ENCODE measurements at places on chromosomes 4 and X. TPM values are rescaled to one million over a fixed set of nuclear protein-coding genes. Genes with fewer than 3 reads are reported as not detected.

Gene KIAA1210
- 0.02 TPM for polyA plus RNA-seq

- DNase-seq = no peak
Observed at GRCh38 chr4:36211084-36211483, 33.2 kb downstream of the ARAP2 start.

GRCh38 chr4:87066403-87067123, 131.8 kb downstream of the AFF1 start:
- DNase-seq = no peak

DNA sequence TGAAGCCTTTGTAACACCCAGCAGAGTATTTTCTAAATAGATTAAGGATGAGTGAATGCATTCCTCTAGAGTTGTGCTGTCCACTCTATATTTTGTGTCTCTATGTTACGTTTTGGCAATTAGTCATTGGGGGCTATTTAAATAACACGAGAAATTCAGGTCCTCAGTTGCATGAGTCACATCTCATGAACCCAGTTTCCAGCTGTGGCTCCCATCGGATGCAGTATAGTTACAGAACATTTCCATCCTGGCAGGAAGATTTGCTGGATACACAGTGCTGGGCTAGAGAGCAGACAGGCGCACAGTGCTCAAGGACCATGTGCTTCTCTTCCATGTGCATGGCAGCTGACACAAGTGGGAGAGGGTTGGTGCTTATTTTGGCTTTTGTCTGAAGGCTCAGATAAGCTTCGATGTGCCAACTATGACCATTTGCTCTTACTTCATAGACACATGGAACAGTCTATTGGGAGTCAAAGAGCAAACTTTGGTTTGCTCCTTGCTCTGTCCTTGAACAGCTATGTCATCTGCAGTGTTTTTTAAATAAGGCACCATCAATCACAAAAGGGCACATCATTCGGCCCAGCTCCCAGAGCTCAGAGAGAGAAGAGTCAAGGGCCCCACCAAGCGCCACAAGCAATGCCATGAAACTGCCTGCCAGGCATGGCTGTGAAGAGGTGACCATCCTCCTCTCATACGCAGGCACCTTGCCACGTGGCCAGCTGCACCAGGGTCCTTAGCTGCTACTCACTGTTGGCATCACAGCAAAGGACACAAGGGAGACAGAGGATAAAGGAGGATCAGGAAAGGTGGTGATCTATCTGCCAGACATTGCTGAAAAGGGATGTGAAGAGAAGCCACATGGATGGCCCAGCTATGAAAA, 8.1 kb upstream of the STS start:
- no peak for DNase-seq

DNA sequence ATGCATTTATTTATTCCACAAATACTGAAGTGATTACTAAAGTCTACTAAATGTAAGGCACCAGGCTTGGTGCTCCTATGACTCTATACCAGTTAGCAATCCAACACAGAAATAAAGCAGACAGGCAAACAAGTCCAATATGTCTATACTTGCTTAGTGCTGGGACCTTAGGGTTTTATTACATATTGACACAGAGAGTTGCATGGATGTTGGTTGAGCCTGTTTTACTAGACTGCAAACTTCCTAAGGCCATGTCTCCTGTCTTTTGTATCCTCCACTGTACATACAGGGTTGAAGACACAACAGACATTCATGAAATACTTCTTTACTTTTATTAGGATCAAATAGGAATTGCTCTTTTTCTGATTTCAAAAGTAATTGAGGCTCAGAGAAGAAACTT, 69.0 kb downstream of the LNX1 start:
- no peak for DNase-seq

- DNase-seq = no peak
Observed at GRCh38 chr4:57658673-57659072, 548.5 kb upstream of the IGFBP7 start.

Gene EVC2
- 0.73 TPM for polyA plus RNA-seq

Gene ARHGEF38
- not detected for polyA plus RNA-seq

GRCh38 chrX:9560219-9560618, 95.4 kb downstream of the TBL1X start:
- no peak for DNase-seq

Gene SLC26A1
- polyA plus RNA-seq = 0.14 TPM

Gene FAM120C
- polyA plus RNA-seq = 4.4 TPM

- DNase-seq = no peak
Observed at GRCh38 chr4:128371001-128371777, 83.6 kb upstream of the PGRMC2 start.

- DNase-seq = no peak
Observed at GRCh38 chr4:126738926-126739325, 893.8 kb upstream of the INTU start.

DNA sequence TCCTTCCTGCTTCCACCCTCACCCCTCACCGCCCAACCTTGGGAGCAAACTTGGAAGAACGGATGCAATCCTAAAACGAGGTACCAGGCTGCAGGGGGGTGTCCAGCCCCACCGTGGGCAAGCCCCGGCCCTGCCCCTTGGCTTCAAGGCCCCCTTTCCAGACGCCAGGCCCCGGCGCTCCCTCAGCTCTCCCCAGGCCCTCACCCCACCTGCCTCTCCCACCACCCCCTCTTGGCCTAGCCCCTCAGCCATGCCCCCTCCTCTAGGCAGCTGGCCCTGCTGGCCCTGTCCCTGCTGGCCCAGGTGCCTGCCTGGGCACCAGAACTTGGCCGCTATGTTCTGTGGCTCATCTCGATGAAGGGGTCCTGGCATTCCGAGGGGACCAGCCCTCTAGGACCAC, 33.8 kb downstream of the LRPAP1 start:
- no peak for DNase-seq

DNA sequence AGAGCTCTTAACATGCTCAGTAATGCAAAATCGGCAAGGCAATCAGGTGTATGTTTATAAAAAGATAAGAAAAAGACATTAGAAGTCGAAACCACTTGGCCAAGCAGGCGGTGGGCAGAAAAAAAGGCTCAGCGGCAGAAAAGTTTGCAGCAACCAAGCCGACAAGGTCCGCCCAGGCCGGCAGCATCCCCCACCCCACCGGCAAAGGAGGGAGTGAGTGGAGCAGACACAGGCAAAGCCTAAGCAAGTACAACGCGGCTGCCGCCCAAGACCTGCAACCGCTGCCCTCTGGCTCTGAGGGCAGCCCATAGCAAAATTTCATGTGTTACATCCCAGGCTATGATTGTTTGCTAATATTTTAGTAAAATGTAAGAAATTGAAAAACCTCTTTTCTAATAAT, 125.4 kb upstream of the ZCCHC13 start:
- no peak for DNase-seq

DNA sequence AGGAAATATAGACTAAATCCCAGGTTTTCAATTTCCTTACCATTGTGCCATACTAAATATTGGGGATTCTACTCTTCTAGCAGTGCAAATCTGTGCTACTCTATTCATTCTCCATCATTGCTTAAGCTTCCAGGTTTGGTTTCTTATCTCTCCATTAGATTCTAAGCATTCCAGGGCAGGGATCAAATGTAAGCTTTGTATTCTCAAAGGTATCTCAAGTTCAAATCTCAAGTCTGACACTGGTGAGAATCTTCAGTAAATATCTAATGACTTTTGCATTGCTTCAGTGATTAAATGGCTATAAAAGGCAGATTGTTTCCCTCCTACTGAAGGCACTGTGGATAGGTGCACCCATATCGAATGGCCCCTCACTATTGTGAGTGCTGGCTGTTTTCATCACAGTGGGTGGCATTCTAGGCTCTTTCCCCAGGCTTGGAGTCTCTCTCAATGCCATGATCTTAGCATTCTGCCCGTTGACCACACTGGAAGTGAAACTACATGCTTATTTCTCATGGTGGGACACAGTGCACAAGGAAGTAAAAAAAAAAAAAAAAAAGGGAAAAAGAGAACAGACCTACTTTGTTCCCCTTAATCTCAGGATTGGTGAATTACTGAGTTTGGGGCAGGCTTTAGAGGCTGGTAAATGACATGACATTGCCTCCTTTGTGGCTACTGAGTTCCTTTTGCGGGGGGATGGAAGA, 28.7 kb downstream of the FAM9C start:
- DNase-seq = no peak

Gene SSX2B
- not detected for polyA plus RNA-seq

GRCh38 chrX:1323315-1323714, 13.3 kb upstream of the IL3RA start:
- DNase-seq = peak; percentile 75

- no peak for DNase-seq
Observed at GRCh38 chrX:71107762-71108360, 1.3 kb upstream of the CXorf65 start.

- DNase-seq = no peak
Observed at GRCh38 chr4:110033355-110034025, 120.8 kb downstream of the EGF start.

DNA sequence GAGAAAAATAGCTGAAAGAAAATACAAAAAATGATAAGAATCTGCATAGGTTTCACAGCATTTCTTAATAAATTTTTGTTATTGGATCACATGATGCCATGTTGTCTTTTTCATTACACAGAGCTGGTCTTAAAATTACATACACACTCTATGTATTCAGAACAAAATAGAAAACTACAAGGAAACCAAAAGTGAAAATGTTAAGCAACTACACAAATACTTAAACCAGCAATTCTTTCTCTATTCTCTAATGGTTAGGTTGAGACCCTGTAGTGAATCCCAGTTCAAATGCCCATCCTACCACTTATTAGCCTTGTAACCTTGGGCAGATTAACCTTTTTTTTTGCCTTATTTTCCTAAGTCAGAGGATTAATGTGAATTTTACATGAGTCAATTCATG, 2311.2 kb downstream of the PCDH7 start:
- no peak for DNase-seq

Gene SPATA18
- 1.4 TPM for polyA plus RNA-seq

- no peak for DNase-seq
Observed at GRCh38 chrX:118968031-118968430, 6.4 kb upstream of the LONRF3 start.

GRCh38 chr4:55503169-55503568, 43.5 kb downstream of the CLOCK start:
- no peak for DNase-seq

DNA sequence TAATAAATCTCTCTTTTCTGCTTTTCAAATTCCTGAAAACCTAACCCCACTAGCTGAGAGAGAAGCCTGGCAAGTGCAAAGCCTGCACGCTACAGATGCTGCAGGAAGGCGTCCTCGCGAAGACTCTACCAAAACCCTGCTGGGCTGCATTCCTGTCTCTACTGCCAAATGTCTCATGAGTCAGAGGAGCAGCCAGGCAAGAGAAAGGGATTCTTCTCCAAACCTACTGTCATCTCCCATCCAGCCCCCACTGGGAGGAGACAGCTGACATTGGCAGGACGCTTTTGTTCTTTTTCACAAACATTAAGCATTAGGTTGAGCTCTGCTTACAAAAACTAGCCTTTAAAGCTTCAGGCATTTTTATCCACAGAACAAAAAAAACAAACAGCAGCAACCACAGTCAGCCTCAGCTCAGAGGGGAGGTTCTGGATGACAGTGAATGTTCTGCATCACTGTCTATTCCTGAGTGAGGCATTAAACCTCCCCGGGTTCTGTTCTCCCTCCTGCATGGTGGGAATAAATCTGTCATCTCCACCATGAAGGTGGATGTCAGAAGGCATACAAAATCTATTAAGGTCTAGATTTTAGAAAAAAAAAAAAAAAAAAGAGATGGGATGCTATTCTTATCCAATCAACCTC, 18.0 kb downstream of the CRMP1 start:
- DNase-seq = no peak

Gene VCX3B
- not detected for polyA plus RNA-seq

DNA sequence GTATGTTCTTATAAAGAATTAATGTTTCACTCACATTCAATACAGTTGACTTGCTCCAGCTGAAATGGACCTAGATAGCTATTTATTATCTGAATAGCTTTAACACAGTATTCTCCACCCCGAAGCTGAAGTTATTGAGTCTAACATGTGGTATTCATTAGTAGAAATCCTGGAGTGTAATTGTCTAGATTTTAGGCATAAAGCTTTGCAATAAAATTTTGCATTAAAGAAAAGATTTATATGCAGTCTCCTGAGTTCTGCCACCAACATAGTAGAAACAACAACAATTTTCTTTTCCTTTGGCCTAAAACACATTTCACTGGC, 90.2 kb upstream of the DCLK2 start:
- DNase-seq = no peak

Gene ABCG2
- polyA plus RNA-seq = 2.4 TPM

DNA sequence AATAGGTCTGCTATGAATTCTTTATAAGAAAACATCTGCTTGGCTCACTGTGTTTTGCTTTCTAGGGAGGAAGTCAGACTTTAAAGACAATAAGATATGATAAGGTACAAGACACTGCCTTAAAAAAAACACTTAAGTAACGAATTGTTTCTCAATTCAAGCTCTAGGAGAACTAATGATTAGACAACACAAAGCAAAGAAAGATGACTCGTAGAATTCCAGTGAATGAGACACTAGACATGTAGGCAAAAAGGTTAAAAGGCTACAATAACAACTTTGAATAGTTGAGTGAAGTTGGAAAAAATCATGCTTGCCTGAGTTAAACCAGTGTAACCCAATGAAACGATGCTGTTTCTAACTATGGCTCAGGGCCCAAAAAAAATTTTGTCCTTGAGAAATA, 344.4 kb upstream of the ACTRT1 start:
- DNase-seq = no peak

GRCh38 chrX:110248578-110248977, 69.3 kb downstream of the AMMECR1 start:
- no peak for DNase-seq

DNA sequence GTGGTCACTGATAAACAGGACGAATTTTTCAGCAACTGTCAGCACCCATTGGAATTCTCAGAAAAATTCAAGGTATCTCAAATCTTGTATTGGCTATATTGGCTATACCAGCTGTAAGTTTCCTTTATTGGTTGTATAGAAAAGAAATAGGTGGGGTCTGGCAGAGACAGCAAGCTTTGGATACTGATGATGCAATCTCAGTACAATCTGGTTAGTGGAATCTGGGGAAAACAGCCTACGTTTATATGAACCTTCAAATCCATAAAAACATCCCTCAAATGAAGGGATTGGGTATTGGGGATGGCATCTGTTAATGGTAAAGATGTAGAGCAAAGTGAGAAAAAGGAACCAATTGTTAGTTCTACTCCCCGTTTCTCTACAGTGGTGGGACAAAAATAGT, 76.4 kb upstream of the MBNL3 start:
- no peak for DNase-seq

Gene BRCC3
- 13.1 TPM for polyA plus RNA-seq

- no peak for DNase-seq
Observed at GRCh38 chr4:38529189-38530115, 134.5 kb upstream of the KLF3 start.

Gene VMA21
- polyA plus RNA-seq = 16.4 TPM

GRCh38 chrX:105451401-105451800, 230.9 kb upstream of the TEX13A start:
- no peak for DNase-seq

Measured in H1 (cell line).